ENCODE measurements at places on chromosomes 6 and 20.

DNA sequence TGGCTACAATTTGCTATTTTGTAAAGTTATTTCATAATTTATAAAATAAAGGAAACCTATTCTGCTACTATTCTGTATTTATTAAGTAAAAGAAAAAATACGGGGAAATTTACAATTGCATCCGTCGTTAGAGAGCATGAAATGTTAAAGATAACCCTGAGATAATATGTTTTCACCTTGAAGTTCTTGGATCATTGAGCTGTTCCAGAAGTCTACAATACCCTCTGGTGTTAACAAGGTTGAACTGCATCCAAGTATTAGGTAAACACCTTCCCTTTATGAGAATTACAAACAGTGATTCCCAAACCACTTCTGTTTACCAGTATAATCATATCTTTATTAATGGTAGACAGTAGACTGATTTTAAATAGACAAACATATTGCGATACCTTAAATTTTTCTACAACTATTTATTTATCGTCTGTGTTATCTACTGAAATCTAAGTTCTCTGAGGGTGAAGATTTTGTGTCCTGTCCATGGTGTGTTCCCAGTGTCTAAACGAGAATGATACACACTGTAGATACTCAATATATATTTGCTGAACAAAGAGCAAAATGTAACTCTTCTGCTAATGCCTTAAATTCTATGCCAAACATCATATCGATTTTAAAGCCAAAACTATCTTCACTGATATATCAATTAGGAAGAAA is 28.2 kb downstream of the TBC1D32 start:
- no peak for DNase-seq

DNA sequence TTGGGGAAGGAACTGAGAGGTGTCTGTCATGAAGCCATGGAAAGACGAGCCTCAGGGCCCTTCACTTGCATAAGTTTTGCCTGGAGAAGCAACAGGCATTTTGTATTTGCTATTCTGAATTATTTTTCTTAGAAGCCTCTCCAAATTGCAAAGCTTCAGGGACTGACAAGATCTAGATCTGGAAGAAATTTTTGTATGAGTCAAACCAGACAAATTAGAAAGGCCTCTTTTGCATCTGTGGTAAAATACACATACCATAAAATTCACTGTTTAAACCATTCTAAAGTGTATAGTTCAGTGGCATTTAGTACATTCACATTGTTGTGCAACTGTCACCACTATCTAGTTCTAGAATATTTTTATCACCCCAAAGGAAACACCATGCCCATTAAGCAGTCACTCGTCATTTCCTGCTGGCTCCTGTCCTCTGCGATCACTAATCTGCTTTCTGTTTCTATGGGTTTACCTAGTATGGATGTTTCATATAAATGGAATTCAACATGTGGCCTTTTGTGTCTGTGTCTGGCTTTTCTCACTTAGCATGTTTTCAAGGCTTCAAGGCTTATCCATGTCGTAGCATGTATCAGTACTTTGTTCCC is 269.1 kb downstream of the PHF3 start:
- DNase-seq: no peak

DNA sequence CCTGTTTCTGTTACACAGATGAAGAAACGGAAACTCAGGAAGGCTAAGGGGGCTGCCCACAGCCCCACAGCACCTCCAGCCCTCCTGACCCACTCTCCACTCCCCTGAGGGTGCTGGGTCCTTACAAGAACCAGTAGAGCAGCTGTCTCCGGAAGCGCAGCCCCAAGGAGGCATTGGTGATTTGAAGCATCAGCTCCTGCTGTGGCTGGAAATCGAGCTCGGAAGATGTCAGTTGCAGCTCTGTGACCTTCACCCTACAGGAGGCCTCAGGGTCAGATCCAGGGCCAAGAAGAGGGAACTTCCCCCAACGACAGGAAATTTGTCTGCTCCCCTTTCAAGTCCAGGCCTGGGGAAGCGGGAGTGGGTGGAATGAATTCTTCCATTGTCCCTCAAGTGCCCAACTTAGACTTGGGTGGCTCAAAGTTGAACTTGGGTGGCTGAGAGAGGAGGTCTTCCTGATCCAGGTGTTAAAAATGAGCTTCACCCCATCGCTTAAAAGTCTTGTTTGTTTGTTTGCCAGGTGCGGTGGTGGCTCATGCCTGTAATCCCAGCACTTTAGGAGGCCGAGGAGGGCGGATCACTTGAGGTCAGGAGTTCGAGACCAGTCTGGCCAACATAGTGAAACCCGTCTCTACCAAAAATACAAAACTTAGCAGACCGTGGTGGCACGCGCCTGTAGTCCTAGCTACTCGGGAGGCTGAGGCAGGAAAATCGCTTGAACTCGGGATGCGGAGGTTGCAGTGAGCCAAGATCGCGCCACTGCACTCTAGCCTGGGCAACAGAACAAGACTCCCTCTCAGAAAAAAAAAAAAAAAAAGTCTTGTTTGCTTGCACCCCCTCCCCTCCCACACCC is 1.9 kb downstream of the PLTP start:
- DNase-seq: no peak

GRCh38 chr6:111985202-111985731 is 68.6 kb upstream of the CCN6 start:
- DNase-seq: no peak

DNA sequence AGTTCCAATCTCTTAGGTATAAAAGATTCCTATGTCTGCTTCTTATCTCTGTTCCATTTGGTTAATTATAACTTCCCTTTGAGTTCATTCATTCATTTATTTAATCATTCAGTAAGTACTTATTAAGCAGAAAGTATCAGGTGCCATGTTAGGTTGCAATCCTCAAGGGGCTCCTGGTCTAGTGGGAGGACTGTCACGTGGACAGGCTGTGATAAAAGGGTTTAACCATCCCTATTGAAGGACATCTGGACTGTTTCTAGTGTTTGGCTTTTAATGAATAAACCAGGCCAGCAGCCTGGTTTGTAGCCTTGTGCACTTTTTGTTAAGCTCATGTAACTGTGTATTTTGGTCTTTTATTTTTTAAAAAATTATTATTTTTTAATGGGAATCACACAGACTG is 162.1 kb upstream of the OGFRL1 start:
- no peak for DNase-seq

DNA sequence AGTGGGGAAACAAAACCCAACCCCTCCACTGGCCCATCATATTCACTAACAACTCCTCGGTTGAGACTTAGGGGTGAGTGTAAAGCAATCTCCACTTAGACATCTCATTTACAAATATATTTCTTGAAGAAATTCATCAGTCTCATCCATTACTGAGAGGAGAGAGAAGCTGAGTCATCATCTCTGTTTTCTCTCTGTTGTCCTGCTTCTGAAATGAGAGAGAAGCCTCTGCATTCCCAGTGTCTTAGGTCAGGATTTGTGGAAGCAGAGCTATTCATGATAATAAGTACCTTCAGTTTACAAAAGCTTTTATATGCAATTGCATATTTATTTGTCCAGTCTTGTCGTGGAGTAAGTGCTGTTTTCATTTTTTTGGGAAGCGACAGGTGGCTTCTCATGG is 879 bp downstream of the MEP1A start:
- no peak for DNase-seq

- no peak for DNase-seq
Observed at GRCh38 chr20:63534427-63534830, 2.7 kb downstream of the PTK6 start.

DNA sequence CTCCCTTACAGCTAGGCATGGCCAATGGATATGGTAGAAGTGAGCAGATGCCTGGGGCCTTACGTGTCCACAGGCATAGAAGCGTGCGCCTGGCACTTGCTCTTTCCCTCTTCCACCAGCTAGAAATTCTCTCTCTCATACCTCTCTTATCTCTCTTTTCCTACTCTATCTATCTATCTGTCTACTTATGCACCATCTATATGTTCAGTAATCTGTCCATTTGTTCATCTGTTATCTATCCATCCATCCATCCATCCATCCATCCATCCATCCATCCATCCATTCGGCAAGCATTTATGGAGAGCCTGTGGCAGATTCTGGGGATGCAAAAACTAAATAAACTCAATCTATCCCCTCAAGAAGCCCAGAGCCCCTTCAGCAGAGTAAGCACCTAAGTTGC is 70.2 kb downstream of the KCNB1 start:
- DNase-seq: no peak
